ENCODE measurements at places on chromosomes 6 and 20. TPM values are rescaled to one million over a fixed set of nuclear protein-coding genes. Genes with fewer than 3 reads are reported as not detected.

Gene RHAG
- not detected for polyA plus RNA-seq

Gene MCHR2
- polyA plus RNA-seq: not detected

DNA sequence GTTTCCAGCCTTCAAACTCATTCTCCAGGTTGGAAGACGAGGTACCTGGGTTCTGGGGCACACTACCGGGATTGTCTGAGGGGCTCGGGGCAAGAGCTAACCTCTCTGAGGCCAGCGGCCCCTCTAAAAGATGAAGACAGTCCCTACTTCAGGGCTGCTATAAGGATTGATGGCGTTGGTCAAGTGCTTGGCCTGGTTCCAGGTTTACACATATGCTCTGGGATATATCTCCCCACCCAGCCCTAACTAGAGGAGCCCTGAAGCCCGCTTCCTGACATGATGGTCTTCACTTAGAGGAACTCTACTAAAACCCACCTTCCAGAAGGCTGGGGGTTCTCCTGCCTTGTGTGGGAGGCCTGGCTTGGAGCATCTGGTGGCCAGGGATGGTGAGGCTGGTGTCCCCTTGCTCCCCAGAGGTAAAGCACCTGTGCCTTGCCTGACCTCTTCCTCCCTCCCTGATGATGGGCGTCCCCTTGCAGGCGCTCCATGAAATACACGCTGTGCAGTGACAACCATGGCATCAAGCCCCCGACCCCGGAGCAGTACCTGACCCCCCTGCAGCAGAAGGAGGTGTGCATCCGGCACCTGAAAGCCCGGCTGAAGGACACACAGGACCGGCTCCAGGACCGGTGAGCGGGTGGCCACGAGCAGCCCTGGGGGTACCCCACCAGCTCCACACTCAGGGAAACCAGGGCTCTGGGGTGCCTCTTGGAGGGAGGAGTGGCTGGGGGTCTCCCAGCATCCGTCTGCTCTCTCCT, 28.7 kb downstream of the SDCBP2 start:
- DNase-seq: no peak

DNA sequence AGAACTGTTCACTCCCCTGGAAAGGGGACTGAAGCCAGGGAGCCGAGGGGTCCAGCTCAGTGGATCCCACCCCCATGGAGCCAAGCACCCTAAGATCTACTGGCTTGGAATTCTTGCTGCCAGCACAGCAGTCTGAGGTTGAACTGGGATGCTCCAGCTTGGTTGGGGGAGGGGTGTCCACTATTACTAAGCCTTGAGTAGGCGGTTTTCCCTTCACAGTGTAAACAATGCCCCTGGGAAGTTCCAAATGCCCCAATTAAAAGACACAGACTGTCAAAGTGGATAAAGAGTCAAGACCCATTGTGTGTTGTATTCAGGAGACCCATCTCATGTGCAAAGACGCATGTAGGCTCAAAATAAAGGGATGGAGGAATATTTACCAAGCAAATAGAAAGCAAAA, 150.2 kb downstream of the LPA start:
- DNase-seq: no peak

DNA sequence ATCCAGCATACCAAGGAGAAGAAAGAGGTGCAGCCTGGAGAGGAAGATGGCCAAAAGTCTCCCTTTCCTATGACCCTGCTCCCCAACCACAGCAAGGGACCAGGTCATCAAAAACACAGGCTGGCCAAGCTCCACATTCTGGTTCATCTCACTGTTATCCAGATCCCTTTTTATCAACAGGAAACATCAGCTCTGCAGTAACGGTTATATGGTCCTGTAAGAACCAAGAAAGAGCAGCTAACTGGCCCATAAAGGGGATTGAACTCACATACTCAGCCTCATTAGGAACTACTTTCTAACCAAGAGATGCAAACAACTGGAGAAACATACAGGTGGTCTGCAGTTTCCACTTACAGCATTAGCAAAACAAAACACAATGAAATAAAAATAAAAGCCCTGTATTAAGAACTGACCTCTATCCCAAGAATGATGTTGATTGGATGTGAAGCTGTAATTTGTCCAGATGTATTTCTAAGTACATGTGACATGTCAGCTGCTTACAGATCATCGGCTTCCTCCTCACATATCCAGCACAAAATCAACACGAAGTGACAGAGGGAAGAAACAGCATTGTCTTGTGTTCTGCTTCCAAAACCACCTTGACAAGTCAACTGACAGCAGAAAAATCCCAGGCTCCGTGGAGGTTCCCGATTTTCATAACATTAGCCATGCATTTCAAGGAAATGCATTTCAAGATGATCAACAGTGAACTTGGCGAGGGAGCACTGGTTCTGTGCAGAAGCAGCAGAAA, 557.2 kb upstream of the AGPAT4 start:
- no peak for DNase-seq

GRCh38 chr6:12533586-12533985, 183.0 kb upstream of the PHACTR1 start:
- DNase-seq: no peak

DNA sequence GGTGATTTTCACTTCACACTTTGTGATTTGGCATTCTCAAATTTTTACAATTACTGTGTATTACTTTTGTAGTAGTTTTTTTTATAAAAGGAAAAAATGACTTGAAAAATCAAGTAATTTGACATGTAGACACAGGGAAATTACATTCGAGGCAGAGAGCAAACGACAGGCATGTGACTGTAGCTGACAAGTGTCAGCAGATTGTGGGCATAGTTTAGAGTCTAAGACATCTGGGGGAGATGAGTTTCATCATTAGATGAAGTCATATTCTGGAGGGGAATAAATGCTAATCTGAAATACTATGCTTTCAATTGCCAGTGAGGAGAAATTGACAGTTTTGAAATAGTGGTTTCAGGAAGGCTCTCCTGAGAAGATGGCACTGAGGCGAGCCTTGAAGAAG, 126.0 kb downstream of the MTHFD1L start:
- no peak for DNase-seq

DNA sequence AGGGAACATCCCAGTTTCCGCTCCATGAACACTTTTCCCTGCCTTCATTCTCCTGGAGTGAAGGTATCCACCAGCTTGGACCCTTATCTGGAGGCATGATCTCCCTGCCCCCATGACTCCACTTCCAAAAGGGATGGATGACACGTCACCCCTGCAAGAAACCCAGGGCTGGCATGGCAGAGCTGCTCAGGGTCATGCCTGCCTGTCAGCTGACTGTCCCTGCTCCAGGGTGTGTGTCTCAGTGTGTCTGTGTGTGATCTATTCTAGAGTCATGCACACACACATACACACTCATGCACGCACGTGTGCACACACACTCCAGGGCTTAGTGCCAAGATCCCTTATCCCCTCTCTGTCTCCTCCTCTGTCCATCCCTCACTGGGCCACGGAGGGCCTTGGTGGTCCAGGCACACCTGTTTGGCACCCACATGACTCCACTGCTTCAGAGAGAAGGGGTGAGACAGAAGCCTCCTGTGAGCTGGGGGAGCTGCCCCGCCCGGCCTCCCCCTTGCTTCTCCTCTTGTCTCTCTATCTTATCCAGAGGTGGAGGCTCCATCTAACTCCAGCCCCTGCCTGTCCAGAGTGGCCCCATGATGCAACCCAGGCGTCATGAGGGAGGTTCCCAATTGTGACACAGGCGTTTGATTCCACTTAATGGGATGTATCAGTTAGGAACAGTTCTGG, 290.9 kb downstream of the CDC5L start:
- DNase-seq: no peak
